ENCODE measurements at places on chromosomes 12 and 14. TPM values are rescaled to one million over a fixed set of nuclear protein-coding genes. Genes with fewer than 3 reads are reported as not detected.

The MEG3 gene
- not detected for total RNA-seq

GRCh38 chr14:90518069-90518940, 121.5 kb downstream of the CALM1 start:
- no peak for DNase-seq

- DNase-seq, result no peak
These were observed 12.5 kb upstream of the CACNA2D4 start for GRCh38 chr12:1930803-1931597.

The DAO gene
- total RNA-seq, result 0.41 TPM

The ADAM20 gene
- 1.2 TPM for total RNA-seq

GRCh38 chr12:52070185-52070925, 577 bp downstream of the ATG101 start:
- no peak for DNase-seq

The TEX52 gene
- not detected for total RNA-seq

DNA sequence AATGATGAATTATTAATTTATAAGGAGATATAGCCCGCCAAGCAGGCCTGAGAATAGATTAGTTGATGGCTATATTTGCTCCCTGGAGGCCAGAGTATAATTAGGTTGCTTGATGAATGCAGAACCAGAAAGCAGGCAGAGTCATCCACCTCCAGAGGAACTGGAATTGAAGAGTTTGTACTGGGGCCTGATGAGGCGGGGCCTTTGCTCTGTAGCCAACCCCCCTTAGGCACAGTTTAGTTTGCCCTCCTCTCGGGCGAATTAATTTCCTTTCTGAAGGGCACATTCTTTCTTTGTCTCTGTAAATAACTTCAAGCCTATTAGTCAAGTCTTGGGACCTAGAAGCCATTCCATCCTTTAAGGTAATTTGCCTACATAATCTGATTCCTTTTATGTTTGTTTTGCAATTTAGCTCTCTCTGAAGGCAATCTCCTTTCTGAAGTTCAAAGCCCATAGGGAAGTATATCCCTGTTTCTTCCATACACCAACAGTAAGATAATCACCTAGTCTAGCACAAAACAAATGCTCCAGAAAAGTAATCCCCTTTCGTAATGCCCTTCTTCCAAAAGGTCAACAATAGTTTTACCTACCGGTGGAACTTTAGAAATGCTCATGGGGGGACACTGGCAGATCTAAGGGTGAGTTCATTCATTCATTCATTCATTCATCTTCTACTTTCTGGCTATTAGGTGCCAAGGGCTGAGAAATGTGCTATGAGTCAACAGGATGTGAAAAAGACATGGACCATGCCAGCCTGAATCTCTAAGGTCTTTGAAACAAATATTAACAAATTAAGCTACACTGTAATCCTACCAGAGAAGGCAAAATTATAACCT, 84.8 kb upstream of the NUDT4 start:
- no peak for DNase-seq

- no peak for DNase-seq
These were observed 661.0 kb downstream of the GALC start for GRCh38 chr14:87331991-87332390.

The ARG2 gene
- total RNA-seq, result 18.6 TPM

GRCh38 chr14:93035917-93036651, 79.6 kb downstream of the ITPK1 start:
- no peak for DNase-seq

DNA sequence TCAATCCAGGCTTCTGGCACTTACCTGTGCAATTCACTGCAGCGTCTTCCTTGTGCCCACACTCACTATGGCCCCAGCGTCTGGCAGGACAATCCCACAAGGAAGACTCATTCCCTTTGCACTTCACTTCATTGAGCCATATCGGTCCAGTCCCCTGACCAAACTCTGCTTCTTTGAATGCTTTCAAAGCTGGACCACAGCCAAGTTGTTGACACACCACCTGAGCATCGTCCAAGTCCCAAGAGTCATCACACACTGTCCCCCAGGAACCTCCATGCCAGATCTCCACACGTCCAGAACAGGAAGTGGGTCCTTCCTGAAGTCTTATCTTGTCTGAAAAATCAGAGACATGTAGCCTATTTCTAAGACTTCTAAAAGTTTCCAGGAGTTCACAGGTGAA, 20.2 kb downstream of the CD163 start:
- no peak for DNase-seq

GRCh38 chr12:54917001-54917488, 62.7 kb downstream of the MUCL1 start:
- no peak for DNase-seq

The PLCZ1 gene
- total RNA-seq, result not detected

- DNase-seq, result no peak
These were observed 660.4 kb upstream of the TMEM132C start for GRCh38 chr12:127606476-127607015.

DNA sequence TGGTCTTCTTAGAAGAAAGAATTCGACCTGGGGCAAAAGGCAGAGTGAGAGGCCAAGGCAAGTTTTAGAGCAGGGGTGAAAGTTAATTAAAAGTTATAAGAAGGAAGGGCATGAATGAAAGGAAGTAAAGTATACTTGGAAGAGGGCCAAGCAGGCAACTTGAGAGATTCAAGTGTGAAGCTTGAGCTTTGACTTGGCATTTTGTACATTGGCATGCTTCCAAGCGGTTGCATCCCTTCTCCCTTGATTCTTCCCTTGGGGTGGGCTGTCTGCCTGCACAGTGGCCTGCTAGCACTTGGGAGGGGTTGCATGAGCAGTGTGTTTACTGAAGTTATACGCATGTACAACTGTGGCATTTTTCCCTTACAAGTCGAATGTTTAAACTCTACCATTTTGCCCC, 74.8 kb upstream of the MGAT4C start:
- no peak for DNase-seq

The LGALS3 gene
- total RNA-seq, result 4.1 TPM

DNA sequence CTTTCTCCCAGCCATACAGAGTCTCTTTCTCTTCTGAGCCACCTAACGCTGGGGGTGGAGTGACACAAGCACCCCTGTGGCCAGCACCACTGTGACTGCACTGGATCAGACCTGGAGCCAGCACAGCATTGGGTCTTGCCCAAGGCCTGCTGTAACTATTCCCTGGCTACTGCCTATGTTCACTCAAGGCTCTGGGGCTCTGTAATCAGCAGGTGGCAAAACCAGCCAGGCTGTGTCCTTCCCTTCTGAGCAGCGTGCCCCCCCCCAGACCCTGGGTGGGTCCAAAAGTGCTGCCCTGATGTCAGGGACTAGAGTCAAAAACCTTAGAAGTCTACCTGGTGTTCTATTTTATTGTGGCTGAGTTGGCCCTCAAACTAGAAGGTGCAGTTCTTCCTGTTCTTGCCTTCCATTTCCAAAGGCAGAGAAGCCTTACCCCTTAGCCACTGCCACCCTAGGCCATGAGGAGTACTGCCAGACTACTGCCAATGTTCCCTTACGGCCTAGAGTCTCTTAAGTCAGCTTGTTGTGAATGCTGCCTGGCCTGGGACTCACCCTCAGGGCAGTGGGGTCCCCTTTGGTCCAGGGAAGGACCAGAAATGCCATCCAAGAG, 49.9 kb downstream of the PELI2 start:
- DNase-seq, result no peak

The IRF9 gene
- total RNA-seq, result 25.7 TPM

DNA sequence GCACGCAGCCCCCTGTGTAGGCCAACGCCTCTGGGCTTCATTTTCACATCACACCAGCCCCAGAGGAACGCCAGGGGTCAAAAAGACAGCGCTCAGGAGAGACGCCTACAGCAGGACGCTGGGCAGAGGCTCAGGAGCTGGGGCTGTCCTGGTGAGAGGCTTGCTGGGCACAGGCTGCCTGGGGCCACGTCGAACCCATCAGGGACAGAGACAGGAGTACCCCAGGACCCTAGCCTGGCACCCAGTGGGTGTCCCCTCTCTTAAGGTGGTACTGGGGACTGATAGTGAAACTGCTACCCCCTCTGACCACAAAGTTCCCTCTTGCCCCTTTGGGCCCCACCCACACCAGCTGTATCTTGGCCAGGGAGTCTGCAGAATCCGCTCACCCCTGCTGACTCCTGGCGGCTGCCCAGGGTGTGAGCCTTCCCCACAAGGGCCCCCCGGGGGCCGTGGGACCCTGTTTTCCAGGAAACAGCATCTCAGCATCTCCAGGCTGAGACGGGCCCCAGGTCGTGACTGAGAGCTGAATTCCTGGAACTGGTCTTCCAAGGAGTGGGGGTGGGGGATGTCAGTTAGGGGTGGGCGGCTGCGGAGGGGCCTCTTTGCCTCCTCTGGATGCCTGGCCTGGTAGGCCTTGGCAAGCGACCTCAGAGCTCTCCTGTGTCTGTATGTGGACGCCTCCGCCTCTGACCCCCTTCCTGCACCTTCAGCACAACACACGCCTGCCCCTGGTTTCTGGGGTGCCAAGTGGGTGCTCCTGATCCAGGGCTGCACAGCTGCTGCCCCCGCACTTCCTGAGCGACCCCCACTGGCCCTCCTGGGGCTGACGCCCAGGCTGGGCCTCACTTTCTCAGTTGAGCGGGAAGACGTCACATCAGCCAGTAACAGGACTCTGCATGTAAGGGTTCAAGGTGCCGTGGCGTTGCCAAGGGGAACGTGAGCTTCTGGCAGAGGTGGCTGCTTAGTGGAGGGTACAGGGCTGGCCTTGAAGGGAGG, 321.9 kb upstream of the RTL1 start:
- DNase-seq, result no peak

The LMNTD1 gene
- not detected for total RNA-seq

The PTGR2 gene
- 3.6 TPM for total RNA-seq

DNA sequence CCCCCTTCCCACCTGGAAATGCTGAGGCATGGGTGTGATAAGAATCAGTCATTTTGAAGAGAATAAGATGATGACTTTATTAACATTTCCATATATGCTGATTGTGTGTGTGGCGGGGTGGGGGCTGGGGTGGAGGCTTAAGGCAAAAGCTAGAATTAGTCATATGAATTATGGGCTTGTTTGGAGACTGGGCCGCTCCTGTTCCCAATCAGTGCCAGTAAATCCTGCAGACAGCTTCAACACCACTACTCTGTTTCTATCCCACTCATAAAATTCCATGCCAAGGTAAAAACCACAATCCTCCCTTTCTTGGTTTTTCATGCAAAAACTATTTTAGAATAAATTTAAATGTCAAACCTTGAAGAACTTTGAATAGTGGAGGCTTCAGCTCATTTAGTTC, 29.9 kb upstream of the SLC38A2 start:
- DNase-seq, result no peak

The TTC7B gene
- total RNA-seq, result 93.5 TPM

- DNase-seq, result no peak
These were observed 15.1 kb downstream of the NUAK1 start for GRCh38 chr12:106123551-106124081.

The KLRC3 gene
- total RNA-seq, result not detected
